ENCODE measurements at places on chromosomes 3 and 15.

GRCh38 chr15:93180656-93181055 lies 91.6 kb upstream of the RGMA start:
- peak; percentile 12 for DNase-seq

DNA sequence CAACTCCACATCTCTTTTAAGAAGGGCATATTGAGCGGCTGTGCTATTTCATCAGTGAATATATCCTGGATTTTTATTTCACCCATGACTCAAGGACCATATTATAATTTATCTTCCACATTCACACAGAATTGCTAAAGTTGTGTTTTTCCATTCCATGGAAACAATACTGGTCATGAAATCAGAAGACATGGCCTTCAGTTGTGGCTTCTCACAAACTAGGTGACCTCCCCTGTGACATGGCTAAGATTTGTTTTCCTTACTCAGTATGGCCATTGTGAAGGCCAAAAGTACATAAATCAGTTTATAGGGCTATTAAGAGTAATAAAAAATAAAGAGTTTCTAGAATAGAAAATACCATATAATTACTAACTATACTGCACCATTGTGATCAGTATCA lies 415.6 kb downstream of the OXSM start:
- no peak for DNase-seq

GRCh38 chr15:26087881-26088280 lies 224.8 kb upstream of the ATP10A start:
- DNase-seq, result no peak

DNA sequence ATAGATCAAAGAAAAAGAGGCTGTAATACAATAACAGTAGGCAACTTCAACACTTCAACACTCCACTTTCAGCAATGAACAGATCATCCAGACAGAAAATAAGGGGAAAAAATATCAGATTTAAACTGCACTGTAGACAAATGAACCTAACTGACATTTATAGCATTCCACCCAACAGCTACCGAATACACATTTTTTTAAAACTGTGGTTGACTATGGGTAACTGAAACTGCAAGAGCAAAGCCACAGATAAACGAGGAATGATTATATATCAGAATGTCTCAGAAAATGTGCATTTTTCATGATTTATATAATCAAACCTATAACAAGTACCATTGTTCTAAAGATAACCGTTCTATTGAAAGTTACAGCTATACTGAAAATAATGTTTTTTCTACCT lies 514.9 kb upstream of the DPPA4 start:
- no peak for DNase-seq

DNA sequence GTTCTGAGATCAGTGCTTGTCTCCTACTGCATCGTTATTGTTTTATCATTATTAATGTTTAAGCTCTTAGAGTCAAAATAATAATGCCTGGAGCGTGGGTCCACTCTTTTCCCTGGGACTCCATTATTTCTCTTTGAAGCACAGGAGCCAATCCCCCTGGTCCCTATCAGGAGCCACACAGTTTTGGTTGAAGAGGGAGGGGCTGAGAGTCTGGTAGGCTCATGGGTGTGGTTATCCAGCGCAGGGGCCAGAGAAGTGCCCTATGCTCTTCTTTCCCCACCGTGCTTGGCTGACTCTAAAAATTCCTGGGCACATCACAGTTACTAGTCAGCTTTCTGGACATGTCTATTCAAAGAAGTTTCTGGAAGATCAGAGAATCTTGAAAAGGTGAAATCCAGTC lies 121.5 kb downstream of the DNAJB8 start:
- DNase-seq, result no peak

- no peak for DNase-seq
Observed at GRCh38 chr3:113177526-113177925, 33.8 kb upstream of the BOC start.

All from NCI-H2171 (cell line).